ENCODE measurements at places on chromosomes 16 and 17. TPM values are rescaled to one million over a fixed set of nuclear protein-coding genes. Genes with fewer than 3 reads are reported as not detected.

The KRT36 gene
- polyA plus RNA-seq: not detected

The BCAR1 gene
- 44.2 TPM for polyA plus RNA-seq

The TBC1D3E gene
- polyA plus RNA-seq: not detected

The KRTAP1-5 gene
- polyA plus RNA-seq: not detected

The OR1A1 gene
- not detected for polyA plus RNA-seq

The CCDC154 gene
- 1.0 TPM for polyA plus RNA-seq

The ACSM2A gene
- polyA plus RNA-seq: 84.9 TPM

The GRIN2C gene
- 0.10 TPM for polyA plus RNA-seq

The KRT23 gene
- polyA plus RNA-seq: 2.0 TPM

The CHST4 gene
- polyA plus RNA-seq: 0.32 TPM

The FBXW10 gene
- 0.94 TPM for polyA plus RNA-seq

The CES3 gene
- 1.3 TPM for polyA plus RNA-seq

The JPH3 gene
- 0.74 TPM for polyA plus RNA-seq

The RUNDC3A gene
- polyA plus RNA-seq: 2.3 TPM

The ST6GALNAC1 gene
- 0.43 TPM for polyA plus RNA-seq
